Small intestine (tissue), 16 donors: ENCODE measurements at places on chromosomes 4 and X.

DNA sequence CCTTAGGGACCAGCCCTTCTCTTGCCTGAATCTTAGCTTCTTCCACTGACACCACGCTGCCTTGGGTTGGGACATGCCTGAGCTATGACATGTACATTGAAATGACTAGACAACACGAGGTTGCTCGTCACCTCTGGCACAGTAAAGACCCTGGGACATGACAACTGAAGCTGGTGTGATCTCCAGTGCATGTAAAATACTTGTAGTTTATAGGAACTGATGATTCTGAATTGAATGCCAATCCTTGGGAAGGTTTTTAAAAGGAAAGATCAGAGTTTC is 100.7 kb upstream of the PGRMC2 start:
- no peak for DNase-seq

GRCh38 chr4:165668694-165669093 is 204.3 kb upstream of the TLL1 start:
- DNase-seq, result no peak

DNA sequence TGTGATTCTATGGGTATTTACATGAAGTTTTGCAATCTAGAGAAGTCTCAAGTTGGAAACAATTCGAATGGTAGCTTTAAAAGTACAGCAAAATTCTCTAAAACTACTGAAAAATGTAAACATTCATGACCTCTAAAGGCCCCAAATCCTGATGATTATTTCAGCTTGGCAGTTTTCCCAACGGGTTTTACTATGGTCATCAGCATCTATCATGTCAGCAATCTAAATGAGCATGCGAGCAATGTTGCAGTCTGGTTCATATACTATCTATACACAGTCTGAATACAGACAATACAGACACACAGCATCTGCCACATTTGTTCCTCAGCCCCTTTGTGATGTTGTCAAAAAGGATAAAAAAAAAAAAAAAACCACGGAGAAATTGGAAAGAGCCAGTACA is 790.3 kb upstream of the HTR2C start:
- no peak for DNase-seq

DNA sequence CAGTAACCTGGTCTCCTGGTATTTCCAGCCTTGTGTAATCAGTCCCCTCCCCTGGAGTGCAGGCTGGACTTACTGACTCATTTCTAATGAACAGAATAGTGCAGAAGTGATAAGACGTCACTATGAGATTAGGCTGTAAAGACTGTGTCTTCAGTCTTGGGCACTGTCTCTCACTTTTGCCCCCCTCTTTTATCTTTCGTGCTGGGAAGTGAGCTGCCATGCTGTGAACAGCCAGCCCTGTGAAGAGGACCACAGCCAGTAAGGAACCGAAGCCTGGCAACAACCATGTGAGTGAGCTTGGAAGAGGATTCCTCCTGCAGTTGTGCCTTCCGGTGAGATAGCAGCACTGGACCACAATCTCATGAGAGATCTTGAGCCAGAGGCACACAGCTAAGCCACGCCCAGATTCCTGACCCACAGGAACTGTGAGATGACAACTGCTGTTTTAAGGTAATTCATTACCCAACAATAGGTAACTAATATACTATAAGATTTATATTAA is 67.5 kb upstream of the GPR34 start:
- peak; percentile 15 for DNase-seq

DNA sequence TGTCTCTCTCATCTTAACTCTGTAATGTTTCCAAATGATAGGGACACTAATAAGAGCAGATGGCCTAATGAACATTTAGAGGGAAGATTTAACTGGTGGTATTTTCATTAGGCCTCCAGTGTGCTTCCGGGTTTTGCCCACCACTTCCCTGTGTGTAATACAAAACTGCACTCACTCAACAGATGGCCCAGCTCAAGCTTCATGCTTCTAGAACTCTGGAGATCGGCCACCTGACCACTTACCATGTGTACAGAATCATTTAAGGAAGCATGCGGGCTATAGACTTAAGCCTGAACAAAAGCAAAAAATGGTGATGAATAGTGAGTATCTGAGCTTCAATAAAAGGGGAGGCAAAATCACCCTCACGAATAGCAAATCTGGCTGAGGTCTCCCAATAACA is 89.3 kb downstream of the SH2D1A start:
- DNase-seq, result no peak

GRCh38 chrX:97895751-97896150 is 1012.0 kb downstream of the RPA4 start:
- no peak for DNase-seq

- DNase-seq, result peak; percentile 83
These were observed 24.8 kb upstream of the TMSB4X start for GRCh38 chrX:12949927-12950656.

DNA sequence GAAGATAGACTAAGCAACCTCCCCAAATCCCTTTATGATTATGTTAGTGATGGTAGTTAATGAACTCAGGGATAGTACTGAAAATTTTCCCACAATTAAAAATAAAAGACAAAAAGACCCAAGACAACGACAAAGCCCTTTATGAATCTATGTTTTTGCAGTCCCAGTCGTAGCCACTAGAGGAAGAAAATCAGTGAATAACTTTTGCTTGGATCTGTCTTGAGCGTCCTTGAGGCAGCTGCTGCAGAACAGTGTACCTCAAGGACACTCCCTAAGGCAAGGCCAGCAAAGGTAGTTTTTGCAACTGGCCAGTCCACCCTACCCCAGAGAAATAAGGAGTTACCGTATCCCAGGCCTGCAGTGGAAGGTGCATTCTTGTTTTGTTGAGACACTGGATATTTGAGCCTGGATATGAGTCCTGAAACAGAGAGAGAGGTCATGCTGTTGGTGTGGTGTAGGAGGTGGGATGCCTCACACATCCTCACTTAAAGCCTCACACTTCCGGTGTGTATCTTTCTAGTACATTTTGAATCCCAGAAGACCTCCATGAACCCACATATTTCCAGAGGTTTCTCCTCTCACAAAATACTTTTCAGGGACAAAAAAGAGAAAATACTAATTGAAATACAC is 8.7 kb upstream of the TIMM8A start:
- DNase-seq, result peak; percentile 9

- no peak for DNase-seq
These were observed 412.0 kb upstream of the ATOH1 start for GRCh38 chr4:93416344-93417128.

DNA sequence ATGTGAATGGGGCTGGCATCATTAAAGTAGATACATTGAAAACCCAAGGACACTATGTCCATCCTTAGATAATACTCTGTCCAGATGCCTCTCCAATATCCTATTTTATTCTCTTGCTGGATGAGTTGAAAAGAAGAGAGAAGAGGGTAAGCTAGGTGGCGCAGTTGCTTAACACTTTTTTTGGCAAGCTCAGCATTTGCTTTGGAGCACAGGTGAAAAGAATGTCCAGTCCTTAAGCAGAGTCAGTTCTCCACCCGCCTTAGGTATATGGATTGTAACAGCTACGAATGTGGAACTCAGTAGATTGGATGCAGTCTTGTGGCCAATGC is 208.4 kb downstream of the NWD2 start:
- no peak for DNase-seq

- DNase-seq, result no peak
These were observed 31.5 kb downstream of the DHRSX start for GRCh38 chrX:2469196-2469685.

- DNase-seq, result no peak
These were observed 33.8 kb downstream of the ENOX2 start for GRCh38 chrX:130869239-130869638.

- DNase-seq, result no peak
These were observed 41.3 kb upstream of the MTMR1 start for GRCh38 chrX:150651906-150652305.

DNA sequence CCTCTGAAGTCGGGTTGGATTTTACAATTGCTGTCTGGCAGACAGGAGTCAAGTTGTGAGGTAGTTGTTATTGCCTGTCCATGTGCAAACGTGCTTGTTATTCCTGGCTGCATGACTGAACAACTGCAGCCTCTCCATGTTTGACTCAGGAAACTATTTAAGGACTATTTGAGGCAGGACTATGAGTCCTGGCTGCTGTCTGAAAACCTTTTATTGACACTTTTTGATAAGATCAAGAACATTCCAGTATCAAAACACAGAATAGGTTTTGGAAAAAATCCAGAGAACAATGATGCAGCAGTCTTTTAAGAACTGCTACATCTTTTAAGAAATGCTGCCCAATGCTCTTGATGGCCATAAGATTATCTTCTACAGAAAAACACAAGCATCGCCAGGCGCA is 10.0 kb upstream of the SPRY1 start:
- DNase-seq, result no peak

GRCh38 chr4:30754021-30754420 is 33.9 kb downstream of the PCDH7 start:
- no peak for DNase-seq

GRCh38 chr4:110294165-110294564 is 95.8 kb upstream of the ELOVL6 start:
- no peak for DNase-seq

DNA sequence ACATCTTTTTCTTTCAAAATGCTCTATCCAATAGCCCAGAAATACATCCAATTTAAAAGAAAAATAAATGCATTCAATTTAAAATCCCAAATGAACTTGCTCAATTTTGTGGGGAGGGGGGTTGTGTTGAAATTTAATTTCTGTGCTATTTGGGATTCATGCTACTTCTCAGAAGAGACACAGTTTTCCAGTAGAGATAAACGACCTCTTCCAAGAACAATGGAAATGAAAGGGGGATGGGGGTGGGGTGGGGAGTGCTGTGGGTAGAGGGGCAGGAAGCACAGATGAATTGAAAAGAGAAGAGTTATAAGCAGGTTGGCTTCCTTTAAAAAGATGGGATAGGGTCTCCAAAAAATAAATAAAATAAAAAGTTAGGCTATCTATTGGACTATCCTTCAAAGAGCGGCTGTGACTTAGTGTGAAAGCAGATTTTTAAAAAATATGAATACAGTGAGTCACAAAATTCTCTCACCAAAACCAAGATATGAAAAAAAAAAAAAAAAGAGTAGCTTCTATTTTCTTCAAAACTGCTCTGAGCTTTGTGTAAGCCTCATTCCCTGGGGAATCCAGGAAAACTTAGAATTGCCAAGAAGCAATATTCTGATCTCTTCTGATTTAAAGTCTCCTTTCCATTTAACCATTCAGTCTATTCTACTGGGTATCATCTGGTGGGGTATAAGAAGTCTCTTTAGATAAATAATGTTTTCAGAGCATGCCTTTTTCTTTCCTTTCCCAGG is 324.3 kb downstream of the PTTG2 start:
- DNase-seq, result no peak

DNA sequence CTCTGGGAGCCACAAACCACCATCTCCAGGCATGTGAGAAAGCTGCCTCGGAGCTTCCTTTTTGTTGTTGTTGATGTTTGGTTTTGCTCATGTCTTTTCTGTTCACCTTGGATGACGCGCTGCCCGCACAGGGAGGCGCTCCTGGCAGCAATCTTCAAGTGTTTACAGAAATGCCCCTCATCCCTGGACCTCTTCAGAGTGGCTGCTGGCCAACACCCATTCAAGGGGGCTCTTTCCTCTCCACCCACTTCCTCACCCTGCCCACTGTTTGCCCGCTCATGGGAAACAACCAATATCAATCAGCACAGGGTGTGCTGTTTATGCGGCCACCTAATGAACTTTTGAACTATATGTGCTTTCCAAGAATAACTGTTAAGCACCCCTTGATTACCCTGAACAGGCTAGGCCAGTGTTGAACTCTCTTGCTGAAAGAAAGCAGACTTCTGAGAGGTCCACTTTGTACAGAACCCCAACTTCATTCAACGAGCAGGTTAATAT is 355.1 kb upstream of the CLNK start:
- peak; percentile 2 for DNase-seq

DNA sequence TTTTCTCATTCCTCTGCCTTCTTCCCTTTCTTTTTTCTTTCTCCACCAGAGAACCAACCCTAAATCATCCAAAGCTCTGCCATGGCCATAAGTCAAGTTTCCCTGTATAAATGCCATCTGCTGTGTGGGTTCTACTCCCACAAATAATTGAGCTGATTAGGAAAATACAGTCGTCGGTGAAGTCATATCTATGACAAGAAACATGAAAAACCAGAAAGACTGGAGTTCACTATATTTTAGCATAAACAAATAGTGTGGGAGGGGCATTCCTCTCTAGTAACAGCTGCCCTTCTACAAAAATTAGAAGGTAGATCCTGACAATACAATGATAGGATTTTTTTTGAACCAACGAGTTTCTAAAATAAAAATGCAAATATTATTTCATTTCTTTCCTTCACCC is 48.8 kb downstream of the SPOCK3 start:
- no peak for DNase-seq

- no peak for DNase-seq
These were observed 15.4 kb downstream of the LARP1B start for GRCh38 chr4:128076464-128076863.

- no peak for DNase-seq
These were observed 62.2 kb upstream of the SPANXD start for GRCh38 chrX:141760761-141761160.

GRCh38 chr4:84647312-84647884 is 64.5 kb downstream of the CDS1 start:
- DNase-seq, result no peak

DNA sequence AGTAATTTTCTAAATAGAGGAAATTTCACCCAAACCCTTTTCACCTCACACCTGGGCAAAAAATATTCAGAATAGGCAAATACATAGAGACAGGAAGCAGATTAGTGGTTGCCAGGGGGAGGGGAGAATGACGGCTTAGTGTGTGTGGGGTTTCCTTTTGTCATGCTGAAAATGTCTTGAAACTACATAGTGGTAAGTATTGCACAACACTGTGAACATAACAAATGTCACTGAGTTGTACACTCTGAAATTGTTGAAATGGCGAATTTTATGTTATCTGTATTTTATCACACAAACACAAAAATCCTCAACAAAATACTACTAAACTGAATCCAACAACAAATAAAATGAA is 60.7 kb upstream of the PLAC1 start:
- no peak for DNase-seq

DNA sequence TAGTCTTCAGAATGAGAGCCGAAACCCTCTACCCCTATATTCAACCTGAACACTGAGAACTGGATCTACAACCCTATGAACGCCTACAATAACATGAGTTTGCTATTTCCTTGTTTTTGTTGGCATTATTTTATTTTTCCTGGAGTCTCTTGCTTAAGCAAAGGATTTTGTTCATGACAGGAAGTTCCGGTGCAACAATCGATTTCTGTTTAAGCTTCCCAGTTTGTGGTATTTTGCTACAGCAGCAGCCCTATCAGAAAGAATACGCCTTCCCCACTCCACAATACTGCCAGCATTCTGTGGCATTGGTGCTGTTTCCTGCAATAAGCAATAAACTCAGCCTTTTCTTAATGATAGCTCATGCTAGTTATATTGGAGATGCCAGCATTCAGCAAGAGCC is 60.9 kb downstream of the NPY5R start:
- peak; percentile 47 for DNase-seq

- no peak for DNase-seq
These were observed 139.7 kb upstream of the SPRY1 start for GRCh38 chr4:123256901-123257300.
